ENCODE measurements at places on chromosomes 2 and 18. TPM values are rescaled to one million over a fixed set of nuclear protein-coding genes. Genes with fewer than 3 reads are reported as not detected.

GNAL gene
- total RNA-seq: 2.7 TPM

DNA sequence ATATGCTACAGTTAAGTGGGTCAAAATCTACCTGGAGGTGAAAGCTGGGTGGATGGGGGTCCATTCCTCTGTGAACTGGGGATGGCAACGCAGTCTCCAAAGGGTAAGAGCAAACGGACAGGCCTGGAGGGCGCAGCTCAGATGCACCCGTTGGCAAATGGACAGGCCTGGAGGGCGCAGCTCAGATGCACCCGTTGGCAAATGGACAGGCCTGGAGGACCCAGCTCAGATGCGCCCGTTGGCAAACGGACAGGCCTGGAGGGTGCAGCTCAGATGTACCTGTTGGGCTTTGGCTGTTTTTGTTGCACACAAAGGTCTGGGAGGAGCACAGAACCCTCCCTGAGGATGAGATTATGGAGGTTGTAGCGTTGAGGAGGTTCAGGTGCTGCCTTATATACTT is 33.7 kb downstream of the RBFA start:
- no peak for DNase-seq

DNA sequence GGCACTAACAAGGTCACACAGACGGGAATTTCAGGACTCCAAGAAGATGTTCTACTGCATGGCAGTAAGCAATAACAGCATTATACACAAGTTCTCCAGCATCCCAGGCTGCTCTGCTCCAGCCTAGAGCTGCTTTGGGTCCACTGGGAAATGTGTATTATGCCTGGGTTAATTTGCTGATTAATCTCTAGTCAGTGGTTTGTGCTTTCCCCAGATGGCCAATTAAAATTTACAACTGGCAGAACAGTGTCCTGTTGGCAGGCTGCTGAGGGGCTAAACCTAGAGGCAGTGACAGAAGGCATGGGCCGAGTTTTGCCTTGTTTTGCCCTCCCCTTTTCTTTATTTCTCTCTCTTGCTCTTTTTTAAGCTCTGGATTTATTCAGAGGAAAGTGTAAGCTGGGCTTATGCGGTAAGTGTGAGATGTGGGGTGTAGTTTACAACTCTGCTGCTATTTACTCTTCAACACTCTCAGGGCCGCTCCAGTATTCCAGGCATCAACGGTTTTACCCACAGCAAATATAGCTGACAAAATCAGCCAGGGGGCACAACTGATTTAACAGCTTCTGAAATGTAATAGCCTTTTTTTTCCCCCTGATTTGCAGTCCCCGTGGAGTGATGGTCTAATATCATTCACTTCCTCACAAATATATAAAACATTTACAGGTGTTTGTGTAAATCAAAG is 348.0 kb downstream of the GPD2 start:
- no peak for DNase-seq

GRCh38 chr2:130951018-130951417 is 114.3 kb downstream of the ARHGEF4 start:
- DNase-seq: no peak

DNA sequence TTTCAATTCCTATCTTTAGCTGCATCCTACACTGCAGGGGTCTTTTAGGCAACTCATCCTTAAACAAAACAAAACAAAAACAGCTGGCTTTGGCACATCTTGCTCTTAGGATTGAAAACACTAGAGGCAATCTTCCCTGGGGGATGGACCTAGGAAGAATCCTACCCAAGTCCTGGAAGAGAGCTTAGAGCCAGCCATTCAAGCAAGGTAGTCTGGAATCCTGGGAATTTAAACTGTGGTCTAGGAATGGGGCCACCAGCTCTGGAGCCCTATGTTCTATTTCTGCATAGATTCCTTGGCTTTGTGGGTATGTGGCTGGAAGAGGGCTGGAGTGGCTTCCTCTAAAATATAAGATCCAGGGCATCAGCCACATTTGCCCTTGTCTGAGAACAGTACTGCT is 27.7 kb downstream of the MYL1 start:
- no peak for DNase-seq

DNA sequence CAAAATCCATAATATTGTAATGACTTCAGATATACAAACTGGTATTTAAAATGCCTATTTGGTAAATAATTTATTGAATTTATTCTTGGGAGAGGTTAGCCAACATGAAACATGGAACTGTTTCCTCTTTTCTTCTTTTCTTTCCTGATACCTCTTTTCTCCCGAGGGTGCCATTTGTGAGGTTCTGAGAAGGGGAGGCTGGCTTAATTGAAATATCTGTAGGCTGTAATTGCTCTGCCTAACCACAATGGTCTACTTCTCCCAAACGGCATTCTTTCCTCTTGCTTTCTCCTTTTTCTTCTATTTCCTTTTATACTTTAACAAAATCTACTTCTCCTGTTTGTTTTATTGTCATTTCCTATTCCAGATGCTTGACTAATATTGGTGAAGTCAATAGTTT is 114.9 kb downstream of the TCF4 start:
- no peak for DNase-seq

- peak; percentile 36 for DNase-seq
These were observed 14.4 kb upstream of the RAB17 start for GRCh38 chr2:237604960-237605359.

C2orf66 gene
- not detected for total RNA-seq

DNA sequence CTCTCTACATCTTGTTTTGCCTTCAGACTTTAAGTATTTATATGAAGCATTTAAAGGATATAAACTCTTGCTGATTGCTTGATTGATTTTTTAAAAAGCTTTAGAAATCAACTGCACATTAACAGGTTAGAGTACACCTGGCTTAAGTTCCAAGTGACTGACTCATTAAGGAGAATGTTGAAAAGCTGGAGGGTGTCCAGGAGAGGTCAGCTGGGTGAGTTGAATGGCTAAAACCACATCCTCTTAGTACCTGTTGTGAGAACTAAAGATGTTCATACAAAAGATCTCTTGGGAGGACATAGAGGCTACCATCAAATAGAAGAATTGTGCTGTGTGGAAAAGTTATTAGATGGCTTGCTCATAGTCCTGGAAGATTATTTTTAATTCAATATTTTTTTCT is 206.8 kb downstream of the TXNL1 start:
- DNase-seq: no peak

PARD3B gene
- total RNA-seq: 4.5 TPM

DNA sequence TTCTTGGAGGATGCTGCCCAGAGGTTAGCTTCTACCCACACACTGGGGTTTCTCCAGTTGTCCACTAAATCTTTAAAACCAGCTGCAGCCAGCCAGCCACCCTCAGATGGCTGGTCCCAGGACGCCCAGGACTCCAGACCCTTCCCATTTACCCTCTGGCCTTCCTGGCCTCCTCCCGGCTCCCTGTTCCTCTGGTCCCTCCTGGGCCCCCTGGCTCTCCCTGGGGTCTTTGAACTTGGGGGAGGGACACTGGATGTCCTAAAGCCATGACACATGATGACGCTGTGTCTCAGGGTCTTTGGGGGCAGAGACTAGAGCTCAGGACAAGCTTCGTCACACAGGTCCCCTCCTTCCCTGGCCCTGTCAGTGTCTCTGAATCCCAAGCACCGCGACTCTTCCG is 201.1 kb upstream of the HDAC4 start:
- no peak for DNase-seq

DNA sequence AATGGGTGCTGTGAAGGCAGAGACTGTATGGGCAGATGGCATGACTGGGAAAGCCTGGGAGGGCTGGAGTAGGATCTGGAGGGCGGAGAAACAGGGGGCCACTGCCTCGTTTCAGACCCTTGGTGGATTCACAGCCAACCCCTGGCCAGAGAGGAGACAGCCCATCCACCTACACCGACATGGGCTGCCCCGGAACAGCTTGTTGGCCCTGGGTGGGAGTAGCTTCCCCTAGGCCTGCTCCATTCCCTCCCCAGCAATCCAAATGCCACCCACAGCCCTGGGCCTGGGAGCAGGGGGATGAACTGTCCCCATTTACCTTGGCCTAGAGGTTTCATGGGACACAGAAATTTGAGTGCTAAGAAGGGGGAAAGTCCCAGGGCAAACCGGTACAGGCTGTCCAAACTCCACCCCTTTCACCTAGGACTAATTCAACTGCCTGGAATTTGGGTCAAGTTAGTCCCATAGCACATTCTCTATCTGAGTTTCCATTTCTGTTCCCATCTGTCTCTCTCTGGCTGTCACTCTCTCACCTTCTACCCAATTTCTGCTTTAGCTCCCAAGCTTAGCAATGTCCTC is 37.0 kb downstream of the LBH start:
- no peak for DNase-seq

DNA sequence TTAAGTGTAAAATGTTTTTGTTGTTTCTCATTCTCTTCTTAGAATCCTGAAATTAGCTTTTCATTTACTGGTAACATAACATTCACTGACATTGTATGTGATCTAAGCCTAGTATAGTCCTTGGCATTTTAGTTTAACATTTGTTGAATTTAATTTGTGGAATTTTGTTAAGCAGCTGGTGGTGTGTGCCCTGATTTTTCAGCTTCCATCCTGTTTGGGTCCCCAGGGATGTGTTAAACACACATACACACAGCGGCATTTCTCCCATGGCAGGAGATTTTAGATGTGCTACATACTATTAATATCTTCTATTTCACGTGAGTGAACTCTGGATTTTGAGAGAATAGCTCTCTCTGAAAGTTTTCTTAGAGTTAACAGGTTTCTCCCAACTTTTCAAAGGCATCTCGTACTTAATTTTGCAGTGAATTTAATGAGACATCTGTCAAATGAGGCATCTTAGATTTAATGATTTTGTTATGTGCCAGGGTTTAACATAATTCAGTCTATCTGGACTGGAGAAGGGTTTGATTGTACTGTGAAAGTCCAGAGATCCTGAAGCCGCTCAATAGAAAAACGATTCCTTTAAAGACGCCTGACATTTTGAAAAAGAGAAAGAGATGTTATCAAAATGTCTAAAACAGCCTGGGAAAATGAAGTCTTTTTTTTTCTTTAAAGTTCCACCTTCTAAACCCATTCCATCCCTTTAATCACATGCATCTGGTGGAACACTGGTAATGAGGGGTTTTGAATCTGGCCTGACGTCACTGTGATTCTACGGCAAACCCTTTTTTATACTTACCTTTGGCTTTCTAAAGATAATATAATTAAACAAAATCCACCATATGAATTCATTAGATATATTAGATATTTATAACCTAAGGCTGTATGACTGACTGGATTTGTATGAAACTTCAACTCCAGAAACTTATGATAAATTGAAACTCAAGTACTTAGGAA is 6.8 kb downstream of the PHLPP1 start:
- peak; percentile 17 for DNase-seq

GRCh38 chr2:9093324-9093723 is 89.8 kb upstream of the MBOAT2 start:
- DNase-seq: no peak

KATNAL2 gene
- 3.2 TPM for total RNA-seq

GRCh38 chr18:40855661-40856060 is 1099.4 kb upstream of the PIK3C3 start:
- DNase-seq: no peak

GREB1L gene
- total RNA-seq: 0.07 TPM

- no peak for DNase-seq
These were observed 19.8 kb upstream of the TCF4 start for GRCh38 chr18:55607773-55608172.

- no peak for DNase-seq
These were observed 16.9 kb upstream of the KCNG3 start for GRCh38 chr2:42510608-42511243.

- DNase-seq: no peak
These were observed 34.5 kb downstream of the EMILIN2 start for GRCh38 chr18:2881088-2881839.

ANKRD36C gene
- total RNA-seq: 10.3 TPM

TMEM198 gene
- 5.9 TPM for total RNA-seq

DNA sequence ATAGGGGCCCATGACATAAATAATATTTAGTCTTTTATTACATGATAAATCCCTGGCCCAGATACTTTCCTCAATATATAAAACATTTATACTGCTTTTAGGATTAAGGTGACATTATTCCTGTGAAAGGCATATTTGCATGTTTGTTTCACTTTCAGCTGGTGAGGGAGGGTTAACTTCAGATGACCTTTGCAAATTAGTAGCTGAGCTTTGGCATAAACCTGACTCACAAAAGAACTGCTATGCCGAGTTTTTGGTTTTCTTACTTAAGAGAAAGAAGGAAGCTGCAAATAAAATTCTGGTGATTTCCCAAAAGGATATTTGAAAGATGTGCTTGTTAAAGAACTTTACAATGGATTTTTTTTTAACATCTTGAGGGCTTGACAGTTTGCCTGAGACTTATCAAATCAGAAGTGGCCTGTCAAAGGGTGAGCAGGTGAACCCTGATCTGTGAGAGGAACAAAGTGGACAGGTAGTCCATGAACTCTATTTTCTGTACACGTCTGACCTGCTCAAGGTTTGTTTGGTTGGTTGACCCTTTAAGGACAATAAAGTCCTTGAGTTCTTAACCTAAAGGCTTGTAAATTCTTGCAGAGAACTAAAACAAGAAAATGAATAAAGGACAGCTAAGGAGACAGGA is 93.5 kb downstream of the FAM124B start:
- no peak for DNase-seq

- no peak for DNase-seq
These were observed 220.1 kb downstream of the SEPTIN10 start for GRCh38 chr2:109393662-109393972.

DNA sequence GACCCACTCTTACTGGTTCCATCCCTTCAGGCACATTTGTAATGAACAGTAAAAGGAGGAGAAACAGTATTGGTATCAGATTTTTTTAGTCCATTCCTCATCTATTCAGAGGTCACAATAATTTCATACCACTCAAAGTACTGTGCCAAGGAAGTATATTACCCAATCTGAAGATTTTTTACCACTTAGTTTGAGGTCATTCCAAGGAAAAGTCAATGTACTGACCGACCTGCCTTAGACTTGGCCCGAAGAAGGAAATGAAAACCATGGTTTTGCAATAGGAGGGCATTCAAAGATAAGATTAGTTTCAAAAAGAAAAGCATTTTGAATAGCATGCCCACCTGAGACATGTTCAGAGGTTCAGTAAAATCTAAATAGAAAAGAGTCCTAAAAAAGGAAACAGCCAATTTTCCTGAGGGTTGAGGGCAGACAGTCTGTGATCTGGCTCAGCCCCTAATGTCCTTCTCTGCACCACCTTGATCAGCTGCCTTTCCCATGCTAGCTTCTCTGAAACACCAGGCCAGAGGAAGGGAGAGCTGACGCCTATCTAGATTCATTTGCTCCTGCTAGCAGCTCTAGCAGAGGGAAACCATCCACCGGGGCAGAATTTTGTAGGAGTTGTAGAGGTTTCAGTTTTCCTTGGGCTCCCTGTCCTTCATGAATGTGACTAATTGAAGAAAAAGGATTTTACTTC is 107.3 kb upstream of the FZD5 start:
- no peak for DNase-seq
